ENCODE measurements at places on chromosomes 2 and 18.

DNA sequence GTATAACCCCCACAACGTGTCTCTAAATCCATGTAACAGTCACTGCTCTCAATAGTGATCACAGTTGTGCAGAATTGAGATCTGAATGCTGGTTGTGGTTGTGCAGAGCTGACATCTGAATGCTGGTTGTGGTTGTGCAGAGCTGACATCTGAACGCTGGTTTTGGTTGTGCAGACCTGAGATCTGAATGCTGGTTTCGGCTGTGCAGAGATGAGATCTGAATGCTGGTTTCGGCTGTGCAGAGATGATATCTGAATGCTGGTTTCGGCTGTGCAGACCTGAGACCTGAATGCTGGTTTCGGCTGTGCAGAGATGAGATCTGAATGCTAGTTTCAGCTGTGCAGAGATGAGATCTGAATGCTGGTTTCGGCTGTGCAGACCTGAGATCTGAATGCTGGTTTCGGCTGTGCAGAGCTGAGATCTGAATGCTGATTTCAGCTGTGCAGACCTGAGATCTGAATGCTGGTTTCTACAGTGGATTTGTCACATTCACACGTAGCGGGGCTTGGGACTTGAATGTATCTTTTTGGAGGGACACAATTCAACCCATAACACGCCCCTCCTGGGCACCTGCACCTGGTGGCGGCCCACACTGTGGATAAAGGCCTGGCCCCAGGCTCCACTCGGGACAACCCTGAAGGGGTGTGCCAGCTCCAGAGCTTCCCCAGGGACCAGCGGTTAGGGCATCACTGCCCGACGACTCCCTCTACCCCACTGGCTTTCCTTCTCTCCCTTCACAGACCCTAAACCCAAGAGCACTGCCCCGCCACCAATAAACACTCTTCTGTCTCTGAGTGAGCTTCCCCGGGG lies 51.1 kb upstream of the SLC66A3 start:
- no peak for DNase-seq

- no peak for DNase-seq
Observed at GRCh38 chr18:69659142-69659651, 258.5 kb downstream of the DOK6 start.

DNA sequence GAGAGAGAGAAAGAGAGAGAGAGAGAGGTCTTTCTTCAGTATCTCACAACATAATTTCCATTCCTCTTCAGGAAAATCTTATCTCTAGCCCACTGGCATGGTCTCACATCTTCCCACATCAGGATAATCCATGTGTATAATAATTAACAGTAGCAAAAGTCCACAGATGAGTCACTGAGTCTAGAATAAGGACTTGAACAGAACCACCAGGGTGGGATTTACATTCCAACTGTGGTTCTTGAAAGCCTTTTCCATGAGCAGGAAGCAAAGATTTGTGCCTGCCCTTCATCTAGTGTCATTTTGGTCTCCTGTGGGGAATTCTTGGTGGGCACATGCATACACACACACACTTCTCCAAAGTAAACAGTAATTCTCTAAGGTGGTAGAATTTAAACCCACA lies 107.1 kb upstream of the TCF4 start:
- no peak for DNase-seq

DNA sequence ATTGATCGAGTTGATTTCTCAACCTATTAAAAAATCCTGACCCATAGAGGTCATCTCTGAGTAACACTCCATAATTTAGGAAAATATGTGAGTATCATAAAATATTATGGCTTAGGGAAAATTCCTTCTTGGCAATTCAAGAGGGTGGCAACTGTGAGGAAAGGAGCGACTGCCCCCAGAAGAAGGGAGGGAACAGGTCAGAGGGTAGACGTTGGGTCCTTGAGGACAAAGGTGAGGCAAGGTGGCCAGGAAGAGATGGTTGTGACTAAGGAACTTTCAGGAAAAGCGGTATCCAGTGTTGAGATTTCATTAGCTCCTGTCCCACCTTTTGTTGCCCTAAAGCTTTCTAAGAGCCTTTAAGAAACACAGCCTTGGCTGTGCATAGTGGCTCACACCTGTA lies 10.5 kb upstream of the AGAP1 start:
- no peak for DNase-seq

GRCh38 chr18:421247-422155 lies 79.0 kb downstream of the COLEC12 start:
- DNase-seq: no peak

DNA sequence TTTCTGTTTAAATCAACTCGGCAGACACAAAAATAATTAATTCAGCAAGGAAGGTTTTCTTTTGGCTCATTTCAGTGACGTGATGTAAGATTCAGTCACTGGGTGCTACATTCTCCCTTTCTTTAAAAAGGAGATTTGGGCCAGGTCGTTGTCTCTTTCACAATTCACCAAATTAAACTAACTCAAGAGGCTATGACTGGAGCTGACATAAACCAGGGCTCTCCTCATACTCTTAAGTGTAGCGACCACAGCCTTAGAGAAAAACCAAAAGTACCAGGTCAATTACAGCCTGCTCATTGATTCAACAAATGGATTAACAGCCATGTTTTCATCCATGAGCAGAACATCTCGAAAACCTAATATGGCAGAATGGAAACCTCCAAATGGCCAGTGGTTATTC lies 85.7 kb downstream of the PAX3 start:
- no peak for DNase-seq
